Inflammatory macrophage (primary cell): ENCODE measurements at places on chromosomes 12 and 14.

GRCh38 chr14:58541633-58542022, 96.1 kb upstream of the DACT1 start:
- no peak for DNase-seq

- DNase-seq = no peak
Measured at GRCh38 chr12:42262271-42262670, 24.2 kb upstream of the YAF2 start.

DNA sequence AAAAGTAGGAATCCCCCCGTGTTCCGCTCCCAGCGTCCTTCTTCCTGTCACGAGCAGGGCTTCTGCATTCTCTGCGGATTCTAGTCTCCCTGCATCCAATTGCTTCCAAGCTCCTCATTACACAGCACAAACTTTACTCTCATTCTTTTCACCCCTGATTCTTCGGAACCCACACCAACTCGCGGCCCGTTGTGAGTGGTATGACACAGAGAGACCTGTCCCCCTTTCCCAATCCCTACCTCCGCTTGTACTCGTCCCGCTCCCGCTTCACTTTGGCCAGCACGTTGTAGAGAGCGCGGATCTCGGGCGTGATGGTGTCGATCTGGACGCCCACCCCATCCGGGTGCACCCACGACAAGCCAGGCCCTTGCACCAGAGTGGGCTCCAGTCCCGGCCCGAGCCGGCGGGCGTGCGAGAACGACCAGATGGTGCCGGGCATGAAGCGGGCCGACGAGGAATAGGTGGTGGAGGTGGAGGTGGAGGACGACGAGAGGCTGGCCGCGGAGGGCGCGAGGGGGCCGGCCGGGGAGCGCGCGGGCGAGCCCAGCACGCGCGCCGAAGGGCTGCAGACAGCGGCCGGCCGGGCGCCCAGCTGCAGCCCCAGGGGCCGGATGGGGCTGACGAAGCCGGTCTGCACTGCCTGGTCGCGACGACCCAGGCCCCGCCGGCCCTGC, 687 bp downstream of the IFFO1 start:
- DNase-seq = peak; percentile 70

DNA sequence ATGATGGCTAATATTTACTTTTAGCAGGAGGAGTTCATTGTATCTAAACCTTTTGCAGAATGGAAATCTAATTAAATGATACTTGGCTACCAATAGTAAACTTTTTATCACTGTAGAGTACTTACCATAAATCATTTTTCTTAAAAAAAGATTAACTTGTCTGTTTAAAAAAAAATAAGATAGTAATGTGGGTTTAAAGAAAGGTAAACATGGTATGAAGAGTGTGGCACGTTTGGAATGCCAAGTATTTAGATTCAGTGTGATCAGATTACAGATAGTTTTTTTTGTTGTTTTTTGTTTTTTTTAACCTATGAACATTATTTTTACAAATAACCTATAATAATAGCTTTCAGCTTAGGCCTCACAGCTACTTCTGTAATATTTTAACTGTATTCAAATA, 25.8 kb downstream of the KTN1 start:
- DNase-seq = no peak

- DNase-seq = no peak
Measured at GRCh38 chr12:66329941-66330340, 27.6 kb downstream of the HELB start.

- no peak for DNase-seq
Measured at GRCh38 chr14:56482310-56482911, 97.2 kb upstream of the TMEM260 start.

GRCh38 chr14:101603096-101603495, 41.8 kb downstream of the DIO3 start:
- no peak for DNase-seq

GRCh38 chr12:71536279-71536938, 96.8 kb downstream of the LGR5 start:
- DNase-seq = no peak

- DNase-seq = peak; percentile 41
Measured at GRCh38 chr12:80412343-80412953, 31.6 kb upstream of the PTPRQ start.

DNA sequence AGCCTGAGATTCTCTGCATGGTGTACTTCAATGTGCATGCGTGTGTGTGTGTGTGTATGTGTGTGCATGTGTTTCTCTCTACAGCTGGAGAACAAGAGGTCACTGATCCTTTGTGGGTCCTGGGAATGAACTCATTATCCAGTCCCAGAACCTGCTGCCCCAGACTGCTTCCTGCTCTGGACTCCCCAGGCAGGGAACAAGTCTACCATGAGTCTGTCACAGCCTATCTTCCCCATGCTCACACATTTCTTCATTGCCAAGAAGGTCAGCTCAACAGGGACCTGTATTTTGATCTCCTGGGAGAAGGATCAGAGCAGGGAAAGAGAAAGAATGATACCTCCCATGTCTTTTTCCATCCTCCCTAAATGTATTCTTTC, 2.9 kb upstream of the AGAP2 start:
- no peak for DNase-seq

GRCh38 chr14:101195309-101195901, 291.9 kb upstream of the RTL1 start:
- no peak for DNase-seq

DNA sequence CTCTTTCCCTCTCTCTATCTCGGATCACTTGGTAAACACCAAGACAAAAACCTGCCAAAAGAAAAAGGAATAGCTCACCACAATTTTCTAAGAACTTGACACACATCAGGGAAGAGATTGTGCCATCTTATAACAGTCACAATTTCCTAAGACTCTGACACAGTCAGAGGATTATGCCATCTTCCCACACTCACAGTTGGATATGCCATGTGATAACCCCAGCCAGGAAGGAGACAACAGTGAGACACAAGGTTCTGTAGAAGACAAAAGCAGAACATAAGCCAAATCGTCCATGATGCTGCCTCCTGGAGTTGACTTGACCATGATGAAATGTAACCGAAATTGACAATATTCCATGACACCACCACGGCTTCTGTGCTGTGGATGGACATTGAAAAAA, 2.8 kb upstream of the CLEC9A start:
- peak; percentile 99 for DNase-seq

DNA sequence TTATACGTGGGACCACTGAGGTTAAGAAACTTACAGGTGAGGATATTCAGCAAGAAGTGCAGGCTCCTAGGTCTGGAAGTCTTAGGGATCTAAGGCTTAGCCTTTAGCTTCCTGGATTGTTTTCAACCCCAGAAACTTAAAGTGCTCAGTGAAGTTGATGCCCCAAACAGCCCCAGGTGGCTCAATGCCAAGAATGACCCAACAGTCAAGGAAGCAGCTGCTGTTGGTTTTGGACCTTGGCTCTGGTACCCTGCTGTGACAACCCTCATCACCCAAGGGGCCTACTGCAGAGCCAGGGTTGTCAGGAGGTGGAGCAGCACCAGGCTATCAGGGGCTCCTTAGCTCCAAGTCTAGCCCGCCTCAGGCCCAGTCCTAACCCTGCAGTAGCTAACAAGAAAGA, 36.8 kb downstream of the VDR start:
- no peak for DNase-seq

DNA sequence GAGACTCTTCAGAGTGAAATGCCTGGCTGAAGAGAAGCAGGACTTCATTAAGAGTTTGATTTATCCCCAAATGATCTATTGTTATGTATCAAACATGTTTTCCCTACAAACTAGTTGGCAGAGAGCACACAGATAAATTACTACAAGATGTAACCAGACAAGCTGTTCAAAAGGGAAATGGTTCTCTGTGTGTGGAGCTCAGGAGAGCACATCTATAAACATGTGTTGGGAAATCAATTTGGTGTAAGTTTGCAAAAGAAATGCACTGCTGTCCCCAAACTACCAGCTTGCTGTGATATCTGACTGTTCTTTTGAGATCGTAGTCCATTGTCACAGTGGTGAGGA, 159.2 kb downstream of the PAH start:
- DNase-seq = no peak

GRCh38 chr14:75254901-75255584, 23.6 kb upstream of the FOS start:
- DNase-seq = no peak

GRCh38 chr14:25090256-25090655, 40.3 kb upstream of the STXBP6 start:
- DNase-seq = no peak

DNA sequence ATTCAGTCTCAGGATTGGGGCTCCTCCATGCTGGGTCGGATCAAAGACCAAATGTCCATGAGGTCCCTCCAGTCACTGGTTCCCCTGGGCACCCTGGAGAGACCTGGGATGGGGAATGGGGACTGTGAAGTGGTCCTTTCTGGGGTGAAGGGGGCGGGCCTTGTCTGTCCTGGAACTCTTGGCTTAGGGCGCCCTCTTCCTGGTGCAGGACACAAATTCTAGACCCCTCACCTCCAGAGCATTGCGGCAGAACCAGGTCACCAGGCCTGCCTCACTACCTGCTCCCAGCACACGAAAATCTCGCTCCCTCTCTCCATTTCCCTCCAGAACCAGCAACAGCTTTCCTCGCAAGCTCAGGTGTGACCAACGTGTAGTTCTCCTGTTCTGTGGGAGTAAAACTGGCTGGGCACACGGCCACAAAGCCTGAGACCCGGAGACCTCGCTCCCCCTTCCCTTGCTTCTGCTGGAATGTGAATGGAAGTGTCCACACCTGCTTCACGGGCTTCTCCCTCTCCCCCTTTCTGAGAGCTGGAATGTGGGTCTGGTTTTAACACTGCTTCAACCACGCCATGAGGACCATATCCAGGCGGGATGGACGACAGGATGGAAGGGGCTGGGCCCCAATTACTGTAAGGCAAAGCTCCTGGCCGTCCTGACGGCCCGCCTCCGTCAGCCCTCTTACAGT, 112.7 kb downstream of the SCARB1 start:
- DNase-seq = no peak

GRCh38 chr12:59030415-59030814, 110.1 kb upstream of the LRIG3 start:
- no peak for DNase-seq

GRCh38 chr14:65412856-65413738, 567 bp downstream of the FUT8 start:
- DNase-seq = peak; percentile 69

- DNase-seq = no peak
Measured at GRCh38 chr14:102236026-102236425, 68.9 kb downstream of the MOK start.

DNA sequence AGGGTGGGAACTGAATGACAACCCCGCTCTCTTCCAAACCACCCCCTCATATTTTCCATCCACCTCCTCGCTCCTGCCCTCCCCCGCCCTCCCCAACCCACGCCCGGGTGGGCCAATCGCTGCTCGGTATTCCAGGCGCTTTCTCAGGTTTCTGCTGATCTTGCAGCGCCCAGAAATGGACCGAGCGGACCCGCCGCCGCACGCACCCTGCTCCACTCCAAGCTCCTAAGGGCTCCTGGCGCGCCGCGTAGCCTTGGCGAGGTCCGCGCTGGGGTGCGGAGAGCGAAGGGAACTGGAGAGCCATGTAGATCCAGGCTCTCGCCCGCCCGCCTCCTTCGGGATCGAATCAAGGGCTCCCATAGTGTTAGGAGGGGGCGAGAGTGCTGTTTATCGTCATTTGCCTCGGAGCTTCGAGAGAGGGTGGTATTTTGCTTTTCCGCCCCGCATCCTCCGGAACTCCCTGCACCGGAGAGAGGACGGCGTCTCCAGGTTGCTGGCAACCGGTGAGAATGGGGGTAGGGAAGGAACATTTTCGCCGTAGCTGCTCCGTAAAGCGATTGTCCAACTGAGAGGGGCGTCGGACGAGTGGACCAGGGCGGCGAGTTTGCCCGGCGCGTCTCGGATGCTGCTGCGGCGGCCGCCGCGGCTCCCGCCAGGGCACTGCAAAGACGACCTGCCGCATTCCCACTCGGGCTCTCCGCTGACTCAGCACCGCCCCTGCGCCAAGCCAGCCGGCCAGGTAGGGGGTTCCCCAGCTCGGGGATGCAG, at the start of gene KCNA1:
KCNA1 (plus strand) TSS at position 172 of the 768 bp plus-strand sequence. CDS start 1,474 bp downstream, outside the sequence.
- no peak for DNase-seq

DNA sequence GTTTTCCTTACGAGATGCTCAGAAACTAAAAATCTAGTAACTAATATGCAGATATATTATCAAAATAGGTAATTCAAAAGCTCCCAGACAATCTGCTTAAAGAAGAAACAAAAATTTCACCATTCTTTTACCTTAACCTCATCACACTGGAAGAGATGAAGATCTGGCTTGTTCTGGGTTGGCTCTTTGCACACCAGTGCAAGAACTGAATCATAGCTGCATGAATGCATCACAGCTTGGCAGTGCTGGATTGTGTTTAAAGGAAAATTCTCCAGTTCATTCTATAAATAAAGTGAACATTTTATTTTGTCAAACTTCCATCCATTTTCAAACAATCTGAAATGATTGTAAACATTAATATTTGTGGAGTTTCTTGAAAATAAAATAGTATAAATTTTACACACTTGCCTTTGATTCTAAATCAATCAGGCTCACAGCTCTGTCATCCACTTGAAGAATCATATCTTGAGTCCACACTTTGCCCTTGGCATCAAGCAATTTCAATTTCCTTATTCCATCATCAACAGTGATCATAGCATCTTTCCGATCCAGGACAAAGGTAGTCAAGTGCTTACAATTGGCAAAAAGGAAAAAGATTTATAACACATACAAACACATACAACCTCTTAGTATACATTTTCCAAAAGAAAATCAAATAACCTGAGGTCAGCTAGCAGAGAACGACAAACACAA, 119.8 kb downstream of the EPS8 start:
- DNase-seq = no peak

DNA sequence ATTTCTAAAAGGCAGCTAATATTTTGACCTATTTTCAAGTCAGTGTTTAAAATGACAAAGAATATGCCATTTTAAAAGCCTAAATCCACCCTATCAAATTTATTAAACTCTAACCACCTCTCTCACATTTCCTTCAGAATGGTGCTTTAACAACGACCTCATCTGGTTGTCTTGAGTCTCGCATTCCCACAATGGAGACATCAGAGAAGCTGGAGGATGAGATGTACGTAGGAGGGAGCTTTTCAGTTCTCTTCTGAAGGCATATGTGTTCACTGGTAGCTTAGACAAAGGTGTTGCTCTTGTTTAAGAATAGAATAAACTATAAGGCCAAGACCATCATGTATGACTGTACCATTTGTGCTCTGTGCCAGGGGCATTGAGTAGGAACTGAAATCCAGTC, 82.9 kb downstream of the BCL2L14 start:
- DNase-seq = no peak

GRCh38 chr12:43848786-43849185, 12.9 kb downstream of the TMEM117 start:
- no peak for DNase-seq

GRCh38 chr12:122527478-122527944, 462 bp downstream of the KNTC1 start:
- DNase-seq = peak; percentile 79
